ENCODE measurements at places on chromosomes 1 and 21. TPM values are rescaled to one million over a fixed set of nuclear protein-coding genes. Genes with fewer than 3 reads are reported as not detected.

DNA sequence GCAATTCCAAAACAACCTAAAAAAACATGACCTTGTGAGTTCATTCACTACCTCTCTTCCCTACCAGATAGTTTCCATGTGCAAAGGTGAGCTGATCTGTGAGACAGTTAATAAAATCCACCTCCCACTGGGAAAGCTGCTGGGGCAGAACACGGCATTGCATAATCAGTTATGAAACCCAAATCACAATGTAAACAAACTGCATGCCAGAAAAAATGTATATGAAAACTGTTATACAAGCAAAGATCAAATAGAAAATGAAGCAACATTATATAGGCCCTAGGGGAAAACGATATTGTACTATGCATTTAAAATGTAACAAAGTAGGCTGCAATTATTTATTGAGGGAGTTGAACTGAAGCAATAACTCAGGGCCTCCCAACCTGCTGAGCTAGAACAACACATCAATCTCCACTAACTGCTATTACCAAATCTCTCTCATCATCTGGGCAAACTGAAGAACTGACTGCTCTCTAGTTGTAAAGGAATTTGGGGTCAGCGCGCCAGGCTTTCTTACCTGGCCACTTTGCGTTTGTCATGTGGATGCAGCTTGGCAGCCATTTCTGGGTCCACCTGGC lies 31.0 kb downstream of the TRIT1 start:
- no peak for DNase-seq

GRCh38 chr1:187891993-187892682 lies 1063.4 kb downstream of the PLA2G4A start:
- no peak for DNase-seq

- DNase-seq = no peak
These were observed 282.9 kb downstream of the PTPRU start for GRCh38 chr1:29519108-29519787.

- no peak for DNase-seq
These were observed 477.8 kb upstream of the CAMK1G start for GRCh38 chr1:209105701-209106100.

DNA sequence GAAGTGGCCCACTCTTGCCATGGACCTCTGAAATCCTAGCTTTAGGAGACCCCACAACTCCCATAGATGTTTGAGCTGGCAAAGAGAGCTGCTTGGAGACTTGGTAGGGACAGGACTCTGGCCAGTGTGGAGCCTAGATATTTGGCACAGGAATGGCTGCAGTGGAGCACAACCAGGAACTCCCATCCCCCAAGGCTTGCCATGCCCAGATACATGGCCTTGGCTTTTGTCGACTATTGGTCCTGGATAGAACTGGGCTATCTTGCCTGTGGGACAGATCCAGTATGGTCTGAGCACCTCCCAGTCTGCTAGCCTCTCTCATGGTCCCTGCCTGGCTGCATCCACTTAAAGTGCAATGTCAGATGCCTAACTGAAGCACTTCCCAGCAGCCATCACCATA lies 7.8 kb upstream of the GBP2 start:
- DNase-seq = no peak

EDN2 gene
- 0.32 TPM for total RNA-seq

RORC gene
- total RNA-seq = 1.6 TPM

DNA sequence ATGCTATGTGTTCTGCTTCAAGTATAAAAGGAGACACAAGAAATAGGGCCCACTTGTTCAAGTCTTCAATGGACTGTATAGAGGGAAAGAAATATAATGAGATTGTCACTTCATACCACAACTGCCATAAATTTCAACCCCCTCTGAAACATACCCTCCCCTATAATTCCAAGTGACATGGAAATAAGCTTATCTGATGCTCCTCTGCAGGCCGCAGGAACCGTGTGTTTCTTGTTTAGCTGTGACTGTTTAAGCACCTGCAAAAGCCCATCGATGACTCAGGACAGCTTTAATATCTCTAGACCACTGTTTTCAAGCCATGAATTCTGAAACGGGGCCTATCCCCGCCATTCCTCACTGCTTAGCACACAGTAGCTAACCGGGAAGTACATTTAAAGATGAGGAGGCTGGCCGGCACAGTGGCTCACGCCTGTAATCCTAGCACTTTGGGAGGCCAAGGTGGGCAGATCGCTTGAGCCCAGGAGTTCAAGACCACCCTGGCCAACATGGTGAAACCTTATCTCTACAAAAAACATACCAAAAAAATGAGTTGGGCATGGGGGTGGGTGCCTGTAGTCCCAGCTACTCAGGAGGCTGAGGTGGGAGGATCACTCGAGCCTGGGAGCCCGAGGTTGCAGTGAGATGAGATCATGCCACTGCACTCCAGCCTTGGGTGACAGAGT lies 4.2 kb downstream of the HLCS start:
- DNase-seq = no peak

- DNase-seq = no peak
These were observed 323.3 kb upstream of the DEPDC1 start for GRCh38 chr1:68820151-68820550.

DNA sequence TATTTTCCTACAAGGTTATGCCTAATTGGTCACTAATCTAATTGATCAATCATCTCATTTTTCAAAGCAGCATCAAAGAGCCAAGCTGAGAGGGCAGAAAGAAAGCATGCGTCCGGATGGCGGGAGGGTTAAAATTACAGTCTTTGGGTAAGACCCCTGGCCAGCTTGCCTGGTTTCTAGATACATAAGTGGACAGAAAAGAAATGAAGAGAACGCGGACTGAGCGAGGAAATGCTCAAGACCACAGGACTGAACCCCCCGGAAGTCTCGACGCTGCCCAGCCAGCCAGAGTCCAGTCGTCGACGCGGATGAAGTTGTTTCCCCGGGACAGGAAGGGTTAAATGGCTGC lies 297.2 kb downstream of the OMA1 start:
- no peak for DNase-seq

DNA sequence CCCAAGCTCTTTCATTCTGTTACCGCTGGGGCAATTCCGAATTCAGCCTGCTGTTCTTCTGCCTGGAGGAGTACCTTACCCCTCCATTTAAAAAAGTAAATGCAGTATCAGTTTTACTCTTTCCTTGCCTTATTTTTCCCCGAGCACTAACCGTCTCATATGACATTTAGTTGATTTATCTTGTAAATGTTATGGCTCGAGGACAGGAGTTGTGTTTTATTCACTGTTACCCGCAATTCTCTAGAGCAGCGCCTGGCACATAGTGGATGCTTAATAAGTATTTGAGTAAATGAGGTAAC lies 425 bp upstream of the TADA1 start:
- no peak for DNase-seq

DNA sequence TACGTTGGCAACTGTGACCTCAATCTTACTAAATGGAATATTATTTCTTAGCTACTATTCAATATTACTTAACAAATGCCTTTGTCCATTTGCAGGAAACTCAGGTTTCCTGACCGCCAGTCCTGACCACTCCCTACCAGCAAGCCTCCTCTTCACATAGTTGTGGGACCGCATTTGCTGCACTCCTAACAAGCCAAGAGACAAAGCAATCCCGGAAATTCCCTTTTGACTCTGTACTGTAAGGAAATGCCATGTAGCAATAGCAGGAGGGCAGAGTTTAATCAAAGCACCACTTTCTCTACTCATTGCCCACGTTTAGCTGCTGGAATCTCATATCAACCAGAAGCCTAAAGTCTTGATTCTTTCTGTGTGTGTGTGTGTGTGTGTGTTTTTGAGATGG lies 28.1 kb upstream of the ACBD6 start:
- DNase-seq = no peak

DNA sequence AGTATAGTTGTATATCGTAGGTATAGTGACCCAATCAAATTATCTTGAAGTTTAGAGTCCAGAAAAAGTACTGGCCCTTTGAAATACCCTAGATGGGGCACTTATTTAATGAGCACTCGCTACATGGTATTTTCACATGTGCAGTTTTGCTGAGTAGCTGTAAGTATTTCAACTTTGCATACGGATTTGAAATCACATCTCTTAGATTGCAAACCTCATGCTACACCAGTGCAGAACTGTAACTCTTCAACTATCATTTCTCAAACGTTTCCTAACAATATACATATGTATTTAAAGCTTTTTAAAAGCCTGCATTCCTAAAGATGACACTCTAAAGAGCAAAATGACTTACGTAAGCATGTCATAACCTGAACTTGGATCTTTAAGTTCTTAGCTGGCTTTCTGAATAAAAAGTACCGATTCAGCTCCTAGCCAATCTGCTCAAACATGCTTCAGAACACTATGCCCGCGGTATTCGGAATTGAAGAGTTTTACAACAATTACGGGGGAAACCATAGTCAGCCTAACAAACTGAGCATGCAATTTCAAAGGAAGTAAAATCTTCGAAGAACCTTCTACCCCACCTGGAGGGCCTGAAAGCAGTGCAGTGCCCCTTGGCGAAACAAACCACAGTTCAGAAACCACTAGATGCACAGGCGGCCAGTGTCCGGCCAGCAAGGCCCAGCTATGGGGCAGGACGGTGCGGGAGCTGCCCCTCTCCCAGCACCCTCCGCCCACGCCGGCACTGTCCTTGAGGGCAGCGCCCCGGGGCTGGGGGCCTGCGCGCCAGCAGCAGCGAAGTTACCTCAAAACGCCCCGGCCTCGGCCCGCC lies 863 bp downstream of the FH start:
- DNase-seq = no peak

TRIM17 gene
- total RNA-seq = 1.9 TPM

GRCh38 chr1:109208836-109209463 lies 4.8 kb upstream of the SARS1 start:
- DNase-seq = no peak

CELA2B gene
- total RNA-seq = 0.32 TPM

GNG4 gene
- total RNA-seq = 2.3 TPM

ADCY10 gene
- total RNA-seq = 0.37 TPM

PTPN14 gene
- 39.2 TPM for total RNA-seq

GRCh38 chr1:43978264-43978550 lies 803 bp upstream of the B4GALT2 start:
- no peak for DNase-seq

DNA sequence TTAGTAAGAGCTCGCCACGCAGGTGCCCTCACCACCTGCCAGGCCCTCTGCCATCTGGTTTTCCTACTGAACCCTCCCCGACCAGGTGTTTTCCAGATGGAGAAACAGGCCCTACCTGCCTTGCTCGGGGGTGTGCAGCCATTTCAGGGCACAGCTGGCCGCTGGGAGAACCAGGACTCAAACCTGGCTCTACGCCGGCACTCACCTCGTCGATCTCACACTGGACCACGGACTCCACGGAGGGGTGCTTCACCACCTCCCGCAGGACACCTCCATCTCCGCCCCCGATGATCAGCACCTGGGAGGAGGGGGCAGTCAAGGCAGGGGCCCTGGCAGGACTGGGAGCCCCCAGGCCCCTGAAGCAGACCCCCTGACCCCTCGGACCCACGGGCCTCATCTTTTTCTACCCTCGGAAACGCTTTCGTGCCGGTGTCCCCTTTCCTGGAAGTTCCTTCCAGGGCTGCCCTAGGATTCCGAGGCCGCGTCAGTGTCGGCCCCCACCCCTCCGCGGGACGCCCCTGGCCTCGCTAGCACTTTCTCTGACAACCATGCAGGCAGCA lies 1.1 kb downstream of the SRM start:
- no peak for DNase-seq

FLG2 gene
- total RNA-seq = not detected

ADAM15 gene
- total RNA-seq = 38.3 TPM

MMP23B gene
- 45.6 TPM for total RNA-seq

- DNase-seq = no peak
These were observed 190.6 kb downstream of the DPYD start for GRCh38 chr1:97730271-97730670.

NR5A2 gene
- total RNA-seq = 9.0 TPM

OR2L2 gene
- 0.11 TPM for total RNA-seq

- no peak for DNase-seq
These were observed 79.7 kb upstream of the EFHD2 start for GRCh38 chr1:15330028-15330427.

DNA sequence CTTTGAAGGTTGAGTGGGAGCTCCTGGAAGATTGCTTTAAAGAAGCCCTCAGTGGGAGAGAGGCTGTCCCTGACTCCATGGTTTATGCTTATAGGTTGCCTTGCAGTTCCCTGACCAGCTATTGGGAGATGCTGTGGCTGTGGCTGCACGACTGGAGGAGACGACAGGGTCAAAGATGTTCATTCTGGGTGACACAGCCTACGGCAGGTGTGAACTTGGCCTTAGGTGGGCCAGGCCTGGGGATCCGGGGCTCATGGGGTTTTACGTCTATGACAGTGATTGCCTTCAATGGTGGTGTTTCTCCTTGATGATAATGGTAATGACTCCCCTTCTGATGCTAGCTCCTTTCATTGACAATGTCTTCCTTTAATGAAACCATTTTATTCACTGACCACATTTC lies 692 bp downstream of the DPH2 start:
- DNase-seq = no peak

- no peak for DNase-seq
These were observed 46.5 kb downstream of the TP73 start for GRCh38 chr1:3698660-3699408.

- DNase-seq = no peak
These were observed 110.0 kb upstream of the SPAG17 start for GRCh38 chr1:118294875-118295642.

TARDBP gene
- total RNA-seq = 108 TPM

PPFIA4 gene
- 6.5 TPM for total RNA-seq

- no peak for DNase-seq
These were observed 90.0 kb upstream of the GNG4 start for GRCh38 chr1:235739631-235740030.

NFIA gene
- 105 TPM for total RNA-seq

GRCh38 chr1:88175631-88176226 lies 508.3 kb upstream of the PKN2 start:
- no peak for DNase-seq

- DNase-seq = no peak
These were observed 131.7 kb downstream of the PSMG1 start for GRCh38 chr21:39051588-39051949.

NTMT2 gene
- 0.48 TPM for total RNA-seq

NTNG1 gene
- total RNA-seq = 24.4 TPM

GRCh38 chr1:25194054-25194453 lies 38.2 kb downstream of the SYF2 start:
- no peak for DNase-seq

GRCh38 chr1:17441265-17441992 lies 2.0 kb upstream of the RCC2 start:
- DNase-seq = peak; percentile 58

GRCh38 chr1:4083231-4084047 lies 183.4 kb upstream of the C1orf174 start:
- peak; percentile 32 for DNase-seq

GRCh38 chr1:162633081-162633762 lies 958 bp downstream of the DDR2 start:
- no peak for DNase-seq

- DNase-seq = no peak
These were observed 18.1 kb upstream of the SNX27 start for GRCh38 chr1:151593730-151594129.

CD84 gene
- 5.3 TPM for total RNA-seq

GRCh38 chr1:1577367-1578011 lies 2.8 kb upstream of the SSU72 start:
- DNase-seq = no peak

RAB7B gene
- 11.5 TPM for total RNA-seq
